ENCODE measurements at places on chromosomes 7 and 10.

DNA sequence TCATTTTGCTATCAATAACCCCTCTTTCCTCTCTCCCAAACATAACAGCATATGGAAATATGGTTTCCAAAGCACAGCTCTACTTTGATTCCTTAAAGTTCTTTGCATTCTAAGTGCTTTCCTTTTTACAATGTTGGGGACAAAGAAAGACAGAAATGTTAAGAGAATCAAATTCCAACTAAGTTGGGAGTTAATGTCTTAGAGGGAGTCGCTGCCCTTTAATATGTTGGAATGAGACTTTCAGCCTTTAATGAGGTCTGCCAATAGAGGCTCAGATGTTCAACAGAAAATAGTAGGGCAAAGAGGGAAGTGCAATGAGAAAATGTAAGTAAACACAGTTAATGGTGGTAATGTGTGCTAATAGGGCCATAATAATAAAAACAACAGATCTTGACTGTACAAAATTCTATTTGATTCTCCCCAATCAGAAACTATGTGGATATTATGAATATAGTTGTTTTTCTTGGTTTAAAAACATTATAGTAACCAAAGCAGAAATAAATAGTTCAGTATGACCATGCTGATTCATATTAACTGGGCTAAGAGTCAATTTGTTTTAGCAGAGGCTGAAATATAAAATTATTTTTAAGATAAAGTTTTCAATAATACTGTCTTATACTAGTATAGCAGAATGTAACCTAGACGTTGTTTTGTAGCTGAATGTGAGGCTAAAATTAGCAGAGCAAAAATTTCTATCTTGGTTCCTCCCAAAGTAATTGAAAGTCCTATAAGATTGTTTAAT is 10.3 kb downstream of the HYCC1 start:
- no peak for DNase-seq

GRCh38 chr10:72483471-72483870 is 128.8 kb upstream of the DNAJB12 start:
- DNase-seq: no peak

GRCh38 chr10:62850646-62851045 is 34.5 kb upstream of the EGR2 start:
- no peak for DNase-seq

DNA sequence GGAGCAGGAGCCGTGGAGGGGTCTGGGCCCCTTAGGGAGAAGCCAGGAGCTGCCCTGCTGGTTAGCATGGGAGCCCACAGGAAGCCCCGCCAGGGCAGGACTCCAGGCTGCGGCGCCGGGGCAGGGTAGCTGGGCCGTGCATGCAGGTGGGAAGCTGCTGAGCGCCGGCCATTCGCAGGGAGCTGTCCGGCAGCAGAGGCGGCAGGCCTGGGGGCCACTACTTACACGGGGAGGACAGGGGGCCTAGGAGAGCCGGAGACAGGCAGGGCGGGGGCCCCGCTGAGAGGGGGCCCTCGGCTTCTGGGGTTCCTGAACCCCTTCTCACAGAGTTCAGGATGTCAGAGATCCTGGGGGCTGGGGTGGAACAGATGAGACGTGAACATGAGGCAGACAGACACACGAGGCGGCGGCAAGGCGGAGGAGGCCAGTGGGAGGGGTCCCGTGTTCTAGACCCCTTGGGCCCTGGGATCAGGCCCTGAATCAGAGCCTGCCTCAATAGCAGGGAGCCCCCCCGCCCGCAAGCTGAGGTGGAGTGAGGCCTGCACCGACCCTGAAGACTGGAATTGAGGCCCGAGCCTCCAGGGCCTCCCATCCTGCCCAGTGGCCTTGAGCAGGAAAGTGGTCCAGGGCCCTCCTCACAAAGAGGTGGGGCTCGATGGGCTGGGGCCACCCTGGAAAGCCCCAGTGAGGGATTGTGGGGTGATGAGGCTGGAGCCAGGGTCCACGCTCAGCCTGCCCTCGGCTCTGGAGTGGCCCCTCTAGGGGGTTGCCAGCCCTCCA is 28.0 kb downstream of the YKT6 start:
- no peak for DNase-seq

DNA sequence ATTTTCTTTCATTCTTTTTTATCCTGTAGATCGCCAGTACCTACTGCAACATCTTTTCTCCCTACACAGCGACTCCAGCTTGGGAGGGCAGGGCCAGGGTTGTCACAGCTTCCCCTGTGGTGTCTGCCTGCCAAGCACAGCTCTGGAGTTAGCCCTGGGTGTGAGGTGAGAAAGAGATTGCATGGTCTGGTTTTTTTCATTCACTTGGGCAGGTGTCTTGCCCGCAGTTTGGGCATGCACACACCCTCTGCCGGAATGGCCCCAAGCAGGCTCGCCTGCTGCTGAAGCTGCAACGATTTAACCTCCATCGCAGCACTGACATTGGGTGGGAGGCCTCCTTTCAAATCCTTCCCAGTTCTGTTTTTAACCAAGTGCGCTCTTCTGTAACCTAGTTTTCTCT is 132.8 kb downstream of the WNT2 start:
- DNase-seq: no peak

GRCh38 chr10:70558871-70559810 is 43.4 kb downstream of the PRF1 start:
- DNase-seq: peak; percentile 53

DNA sequence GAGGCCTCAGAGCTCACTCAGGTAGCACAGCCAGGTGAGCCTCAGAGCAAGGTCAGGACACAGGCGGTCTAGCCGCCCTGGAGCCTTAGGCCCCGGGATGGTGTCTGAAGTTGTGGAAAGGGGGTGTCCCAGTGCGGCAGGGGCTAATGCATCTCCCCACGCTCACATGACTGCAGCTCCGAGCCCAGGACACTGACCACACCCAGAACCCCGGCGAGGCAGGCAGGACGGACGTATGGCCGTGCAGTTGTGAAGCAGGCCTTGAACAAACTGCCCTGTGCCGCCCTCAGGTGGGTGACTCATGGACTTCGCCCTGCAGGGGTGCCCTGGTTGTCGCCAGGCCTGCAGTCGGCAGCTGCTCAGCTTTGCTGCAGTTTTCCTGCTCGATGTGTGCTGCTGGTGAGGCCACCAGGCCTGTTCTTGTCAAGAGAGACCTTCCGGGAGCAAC is 5.0 kb upstream of the PRKAR1B start:
- DNase-seq: no peak

- DNase-seq: no peak
Observed at GRCh38 chr7:44712012-44712411, 36.6 kb upstream of the ZMIZ2 start.

DNA sequence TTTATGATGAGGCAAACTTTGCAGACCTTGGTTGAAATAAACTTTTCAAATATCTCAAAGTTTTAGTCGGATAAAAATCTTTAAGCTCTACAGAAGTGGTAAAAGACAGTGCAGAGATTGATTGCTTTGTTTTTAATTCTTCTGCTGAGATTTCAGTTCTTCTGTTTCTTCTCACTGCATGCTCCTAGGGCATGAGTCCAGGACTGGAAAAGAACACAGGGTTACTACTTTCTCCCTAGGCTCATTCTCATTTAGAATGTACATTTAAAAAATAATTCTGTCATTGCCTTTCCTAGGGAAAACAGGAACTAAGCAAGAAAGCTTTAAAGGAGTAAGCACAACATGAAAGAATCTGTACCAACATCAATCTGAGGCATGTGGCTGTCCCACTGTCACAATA is 256.7 kb upstream of the DGKB start:
- DNase-seq: no peak

GRCh38 chr7:1729773-1730172 is 59.7 kb downstream of the ELFN1 start:
- no peak for DNase-seq

DNA sequence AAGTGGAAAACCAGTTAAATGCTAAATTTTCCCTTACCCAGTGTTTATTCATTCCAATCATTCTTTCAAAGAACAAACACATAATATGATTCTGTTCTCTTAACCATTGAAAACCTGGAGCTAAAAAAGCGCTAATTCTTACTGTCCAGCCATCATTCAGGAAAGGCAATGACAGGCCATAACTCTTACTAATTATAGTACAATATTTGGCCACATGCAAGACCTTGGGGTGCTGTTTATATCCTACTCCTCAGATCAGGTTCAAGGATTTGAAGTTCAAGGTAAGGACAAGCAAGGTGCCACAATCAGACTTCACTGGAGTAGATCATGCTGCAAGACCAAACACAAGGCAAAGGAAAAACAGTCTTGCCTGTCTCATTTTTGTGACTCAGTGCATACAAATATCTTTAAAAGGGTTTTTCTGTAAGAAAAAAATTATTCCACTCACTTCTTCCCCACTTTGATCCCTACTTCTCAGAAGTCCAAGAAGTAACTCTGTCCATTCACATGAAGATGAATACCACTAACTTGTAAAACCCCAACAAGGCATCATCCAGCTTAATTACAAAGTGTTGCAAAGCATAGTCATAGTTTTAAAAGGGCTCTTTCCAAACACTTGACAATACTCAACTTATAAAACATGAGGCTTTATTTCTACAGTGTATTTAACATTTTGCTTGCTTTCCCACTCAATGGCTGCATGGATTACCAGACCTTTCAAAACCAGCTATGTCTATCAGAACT is 153.0 kb downstream of the DOCK4 start:
- DNase-seq: no peak

DNA sequence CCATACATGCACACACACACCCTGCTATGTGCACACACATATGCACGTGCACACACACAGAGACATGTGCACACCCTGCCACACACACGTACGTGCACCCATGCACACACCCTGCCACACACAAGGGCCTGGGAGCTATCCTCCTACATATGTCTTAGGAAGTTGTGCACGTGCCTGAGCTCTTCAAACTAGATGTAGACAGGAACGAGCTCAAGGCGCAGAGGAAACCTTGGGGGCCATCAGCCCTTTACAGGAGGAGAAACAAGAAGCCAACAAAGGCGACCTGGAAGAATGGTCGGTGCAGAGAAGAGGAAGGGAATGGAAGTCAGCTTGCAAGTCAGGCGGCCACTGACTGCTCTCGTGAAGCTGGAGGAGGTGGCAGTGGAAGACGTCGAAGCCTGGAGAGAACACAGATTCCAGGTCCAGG is 58.7 kb downstream of the AOC1 start:
- DNase-seq: no peak

- no peak for DNase-seq
Observed at GRCh38 chr10:132133449-132134240, 53.1 kb upstream of the DPYSL4 start.

DNA sequence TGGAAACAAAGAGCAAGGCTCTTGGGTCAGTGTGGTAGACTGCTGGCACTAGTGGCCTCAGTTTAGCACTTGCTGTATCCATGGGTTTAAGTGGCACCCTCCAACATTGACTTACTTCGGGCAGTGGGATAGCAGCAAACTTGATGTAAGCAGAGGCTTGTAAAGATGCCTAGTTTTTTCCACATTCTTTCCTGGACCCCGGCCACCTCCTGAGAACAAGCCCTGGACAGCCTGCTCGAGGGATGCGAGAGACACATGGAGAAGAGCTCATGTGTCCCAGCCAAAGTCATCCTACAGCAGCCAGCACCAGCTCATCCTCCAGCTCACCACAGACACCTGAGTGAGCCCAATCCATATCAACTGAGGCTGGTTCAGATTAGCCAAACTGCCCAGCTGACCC is 142.7 kb upstream of the PCBD1 start:
- no peak for DNase-seq

DNA sequence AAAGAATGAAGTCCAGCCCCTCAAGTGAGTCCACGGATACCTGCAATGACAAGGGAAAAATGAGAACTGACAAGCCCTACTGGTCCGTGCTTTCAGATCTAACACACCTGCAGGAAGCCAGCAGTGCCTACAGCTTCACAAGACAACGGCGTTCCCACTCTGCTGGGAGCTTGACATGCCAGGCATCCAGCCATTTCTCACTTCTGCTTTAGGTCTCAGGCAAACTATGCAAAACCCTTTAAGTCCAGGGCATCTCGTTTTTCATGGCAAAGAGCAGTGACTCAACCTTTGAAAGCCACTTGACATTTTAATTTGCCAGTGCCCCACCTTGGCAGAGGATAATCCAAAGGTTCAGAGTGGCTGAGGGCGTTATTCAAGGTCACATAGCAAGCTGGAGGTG is 49.1 kb upstream of the GPAM start:
- DNase-seq: no peak

- DNase-seq: no peak
Observed at GRCh38 chr10:79948976-79949722, at the start of gene SFTPD. Gene SFTPD, minus strand, starts transcription at chr10:79949105. Its CDS starts 2,446 bp downstream, at chr10:79946659.

- no peak for DNase-seq
Observed at GRCh38 chr10:74924251-74924963, 98.0 kb downstream of the KAT6B start.

- DNase-seq: no peak
Observed at GRCh38 chr10:30062582-30062981, 3.2 kb upstream of the JCAD start.

GRCh38 chr10:117175215-117175900 is 21.9 kb upstream of the KCNK18 start:
- no peak for DNase-seq

- DNase-seq: no peak
Observed at GRCh38 chr10:119115926-119116325, 12.0 kb downstream of the DENND10 start.

- no peak for DNase-seq
Observed at GRCh38 chr10:92816091-92816531, 32.2 kb upstream of the EXOC6 start.

- DNase-seq: no peak
Observed at GRCh38 chr7:140686921-140687320, 9.6 kb upstream of the NDUFB2 start.

GRCh38 chr7:148927123-148928045 is 43.3 kb upstream of the EZH2 start:
- DNase-seq: no peak

DNA sequence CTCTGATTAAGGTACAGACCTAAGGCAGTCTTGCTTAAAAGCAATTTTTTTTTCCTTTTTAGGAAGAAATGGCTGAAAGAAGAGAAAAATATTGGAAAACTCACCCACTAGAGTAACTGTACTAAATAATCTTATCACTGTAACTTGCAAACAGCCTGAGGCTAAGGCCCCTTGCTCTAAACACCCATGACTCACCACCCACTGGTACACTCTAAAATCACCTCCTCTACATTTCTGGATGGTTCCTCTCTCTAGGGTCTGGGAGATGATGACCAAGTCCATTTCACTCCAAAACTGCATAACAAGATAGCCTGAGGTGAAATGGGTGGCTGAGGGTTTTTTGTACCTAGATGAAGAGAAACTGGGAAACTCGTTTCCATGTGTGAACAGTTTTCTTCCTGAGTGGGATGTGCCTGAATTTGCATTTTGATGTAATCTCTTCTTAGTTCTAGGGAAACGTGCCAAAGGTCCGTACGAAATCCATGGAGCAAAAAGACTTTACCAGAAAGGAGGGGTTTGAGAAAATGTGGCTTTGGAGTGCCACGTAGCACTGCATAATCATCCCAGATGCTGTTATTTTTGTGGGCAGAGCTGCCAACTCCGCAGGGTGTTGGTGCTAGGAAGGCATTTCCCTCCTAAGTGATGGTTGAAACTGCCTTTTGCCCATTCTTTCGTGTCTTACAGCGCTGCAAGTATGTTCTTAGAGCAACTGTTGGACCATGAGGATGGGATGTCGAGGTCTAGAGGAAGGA is 113.5 kb upstream of the C10orf90 start:
- DNase-seq: no peak
